KBM-7 (cell line): ENCODE measurements at places on chromosomes 4 and X.
A peak's percentile ranks its signal among the peaks of the same experiment; 100 is the strongest.

- no peak for DNase-seq
Measured at GRCh38 chrX:31271615-31272471, 200.0 kb upstream of the FTHL17 start.

GRCh38 chr4:124266721-124267120, 445.8 kb downstream of the ANKRD50 start:
- DNase-seq, result no peak

DNA sequence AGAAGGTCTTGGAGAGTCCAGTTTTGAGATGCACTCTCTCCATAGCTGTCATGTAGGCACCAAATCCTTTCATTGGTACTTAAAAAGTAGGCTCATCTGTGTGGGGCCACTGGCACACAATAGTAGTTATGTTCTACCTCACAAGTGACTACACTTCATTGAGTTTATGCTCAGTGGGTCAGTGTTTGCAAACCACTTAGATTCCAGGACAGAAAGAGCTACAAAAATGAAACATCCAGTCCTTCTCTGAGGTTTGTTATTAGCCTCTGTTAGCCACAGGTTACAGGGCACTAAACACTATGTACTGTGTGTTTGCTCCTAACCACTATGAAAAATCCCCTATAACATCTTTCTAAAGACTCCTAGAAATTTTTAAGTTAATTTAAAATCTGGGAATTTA, 13.8 kb downstream of the RAB28 start:
- no peak for DNase-seq

- no peak for DNase-seq
Measured at GRCh38 chr4:180947425-180947824, 1295.8 kb upstream of the TENM3 start.

DNA sequence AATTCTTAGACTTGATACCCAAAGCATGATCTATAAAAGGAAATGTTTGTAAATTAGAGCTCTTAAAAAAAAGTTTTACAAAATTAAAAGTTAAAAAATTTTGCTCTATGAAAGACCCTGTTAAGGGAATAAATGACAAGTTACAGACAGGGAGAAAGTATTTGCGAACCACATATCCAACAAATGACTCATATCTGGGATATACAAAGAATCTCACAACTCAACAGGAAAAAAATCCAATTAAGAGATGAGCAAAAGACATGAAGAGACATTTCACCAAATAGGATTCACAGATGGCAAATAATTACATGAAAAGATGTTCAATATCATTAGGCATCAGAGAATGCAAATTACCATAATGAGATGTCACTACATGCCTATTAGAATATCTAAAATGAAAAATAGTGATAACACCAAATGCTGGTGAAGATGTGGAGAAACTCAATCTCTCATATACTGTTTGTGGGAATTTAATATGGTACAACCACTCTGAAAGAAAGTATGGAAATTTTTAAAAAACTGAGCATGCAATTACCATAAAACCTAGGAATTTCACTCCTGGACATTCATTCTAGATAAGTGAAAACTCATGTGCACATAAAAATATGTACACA, 100.8 kb upstream of the EOLA2 start:
- DNase-seq, result no peak

DNA sequence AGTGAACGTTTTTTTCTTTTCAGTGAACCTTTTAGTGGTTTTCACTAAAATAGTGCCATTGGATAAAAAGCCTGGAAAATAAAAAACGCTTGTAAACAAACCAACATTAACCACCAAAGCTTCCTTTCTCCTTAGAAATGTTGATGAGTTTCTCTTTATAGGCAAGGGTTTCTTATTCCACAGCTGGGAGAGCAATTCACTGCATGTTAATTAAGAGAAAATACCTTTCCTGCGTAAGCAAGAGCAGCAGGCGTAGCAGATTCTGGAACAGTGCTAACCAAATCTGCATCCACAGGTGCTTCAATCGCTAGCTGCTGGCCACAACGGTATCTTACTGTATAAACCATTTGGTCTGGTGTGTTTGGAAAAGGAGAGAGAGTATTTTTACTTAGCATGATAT, 13.3 kb upstream of the AASDH start:
- no peak for DNase-seq

- DNase-seq, result peak; percentile 75
Measured at GRCh38 chr4:48268956-48269860, at the start of gene TEC. Gene TEC (minus strand): TSS chr4:48269838. CDS start chr4:48228614, 41,224 bp downstream.

GRCh38 chr4:2136726-2137125, 77.6 kb downstream of the NAT8L start:
- no peak for DNase-seq

DNA sequence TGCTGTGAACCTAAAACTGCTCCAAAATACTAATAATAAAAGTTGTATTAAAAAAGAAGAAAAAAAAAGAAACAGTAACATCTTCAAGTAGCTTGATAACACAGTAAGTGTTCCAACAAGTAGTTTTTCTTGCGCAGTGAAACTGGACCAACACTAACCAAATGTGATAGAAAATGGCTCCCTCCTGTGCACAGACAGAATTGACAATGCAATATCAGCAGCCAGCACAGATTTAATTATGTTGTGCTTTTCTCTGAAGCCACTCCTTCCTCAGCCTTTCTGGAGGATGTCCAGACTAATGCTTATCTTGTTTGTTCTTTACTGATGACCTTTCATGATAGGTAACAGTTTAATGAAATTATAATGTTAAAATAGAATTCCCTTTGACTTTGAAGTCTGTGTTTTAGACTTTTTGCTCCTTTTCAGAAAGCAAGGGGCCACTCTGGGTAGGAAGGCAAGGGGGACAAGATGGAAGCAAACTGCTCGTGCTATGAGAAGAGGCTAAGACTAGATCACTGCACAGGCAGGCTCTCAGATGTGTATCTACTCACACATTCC, 147.1 kb upstream of the RPL34 start:
- DNase-seq, result no peak

DNA sequence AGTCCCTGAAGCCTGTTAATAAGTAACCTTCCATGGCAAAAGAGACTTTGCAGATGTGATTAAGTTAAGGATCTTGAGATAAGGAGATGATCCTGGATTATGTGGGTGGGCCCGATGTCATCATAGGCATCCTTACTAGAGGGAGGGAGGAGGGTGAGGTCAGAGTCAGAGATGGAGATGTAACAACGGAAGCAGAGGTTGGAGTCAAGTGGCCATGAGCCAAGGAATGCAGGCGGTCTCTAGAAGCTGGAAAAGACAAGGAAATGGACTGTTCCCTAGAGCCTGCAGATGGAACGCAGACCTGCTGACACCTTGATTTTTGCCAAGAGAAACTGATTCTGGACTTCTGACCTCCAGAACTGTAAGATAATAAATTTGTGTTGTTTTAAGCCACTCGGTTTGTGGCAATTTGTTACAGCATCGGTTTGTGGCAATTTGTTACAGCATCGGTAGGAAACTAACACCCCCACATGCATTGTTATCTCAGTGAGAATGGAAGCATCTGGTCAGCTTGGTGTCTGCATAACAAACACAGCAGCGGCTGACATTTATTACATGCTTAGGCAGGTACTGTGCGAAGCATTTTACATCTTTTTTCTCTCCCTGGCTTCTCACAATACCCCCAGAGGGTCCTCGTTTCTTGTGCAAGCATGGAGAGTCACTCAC, 55.6 kb downstream of the CLDN34 start:
- no peak for DNase-seq

GRCh38 chr4:126753592-126753991, 879.2 kb upstream of the INTU start:
- DNase-seq, result no peak

- DNase-seq, result no peak
Measured at GRCh38 chrX:63784902-63785707, at the start of gene ARHGEF9. Gene ARHGEF9 (minus strand): TSS chrX:63785214. CDS start chrX:63785145, 69 bp downstream.

DNA sequence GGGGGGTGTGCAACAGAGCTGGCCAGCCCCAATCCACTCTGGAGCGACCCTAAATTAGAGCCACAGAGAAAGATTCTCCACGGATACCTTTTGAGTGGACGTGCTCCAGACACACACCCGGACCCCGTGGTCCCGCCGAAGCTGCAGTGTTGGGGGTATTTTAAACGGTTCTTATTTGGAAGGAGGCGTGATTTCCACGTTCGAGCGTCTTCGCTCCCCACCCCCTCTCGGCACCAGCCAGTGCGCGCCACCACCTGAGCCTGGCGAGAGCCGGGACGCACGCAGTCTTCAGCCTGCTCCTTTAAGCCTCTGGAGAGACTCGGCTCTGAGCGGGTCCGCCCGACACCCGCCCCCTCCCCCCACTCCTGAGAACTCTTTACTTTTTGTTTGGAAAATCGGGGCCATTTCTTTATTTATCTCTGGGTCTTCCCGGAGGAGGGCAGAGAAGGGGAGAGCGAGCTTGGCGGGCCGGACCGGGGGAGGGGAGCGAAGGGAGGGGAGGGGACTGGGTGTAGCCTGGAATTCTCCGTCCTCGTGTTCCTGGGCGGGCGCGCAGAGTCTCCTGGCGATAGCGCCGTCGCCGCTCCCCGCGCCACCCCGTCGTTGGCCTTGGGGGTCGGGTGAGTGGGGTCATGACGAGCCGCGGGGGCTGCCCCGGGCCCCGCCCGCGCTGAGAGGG, 668 bp upstream of the PTCHD1 start:
- no peak for DNase-seq

DNA sequence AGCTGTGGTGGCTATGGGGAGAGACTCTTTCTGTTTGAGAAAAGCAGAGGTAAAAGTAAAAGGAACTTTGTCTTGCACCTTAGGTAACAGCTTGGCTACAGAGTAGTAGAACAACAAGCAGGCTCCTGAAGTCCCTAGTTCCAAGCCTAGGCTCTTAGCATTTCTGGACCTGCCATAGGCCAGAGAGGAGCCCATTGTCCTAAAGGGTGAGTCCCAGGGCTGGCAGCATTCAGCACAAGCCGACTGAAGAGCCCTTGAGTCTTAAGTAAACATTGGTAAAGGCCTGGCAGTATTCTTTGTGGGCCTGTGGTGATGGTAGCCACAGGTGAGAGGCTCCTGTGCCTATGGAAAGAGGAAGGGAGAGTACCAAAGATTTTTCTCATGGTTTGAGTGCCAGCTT, 38.2 kb downstream of the CSN3 start:
- no peak for DNase-seq

DNA sequence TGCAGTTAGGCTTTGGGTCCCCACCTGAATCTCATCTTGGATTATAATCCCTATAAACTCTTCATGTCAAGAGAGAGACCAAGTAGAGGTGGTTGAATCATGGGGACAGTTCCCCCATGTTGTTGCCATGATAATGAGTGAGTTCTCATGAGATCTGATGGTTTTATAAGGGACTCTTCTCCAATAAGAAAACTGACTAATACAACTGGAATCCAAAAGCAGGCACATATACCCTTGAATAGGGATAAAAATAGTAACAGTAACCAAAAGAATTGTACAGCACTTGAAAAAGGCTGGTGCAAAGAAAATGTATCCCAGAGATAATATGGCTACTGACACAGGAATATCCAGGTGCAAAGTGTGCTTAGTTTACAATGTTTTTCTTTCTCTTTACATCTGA, 351.5 kb upstream of the MAD2L1 start:
- DNase-seq, result no peak

GRCh38 chr4:70925899-70926635, 23.9 kb downstream of the MOB1B start:
- no peak for DNase-seq

DNA sequence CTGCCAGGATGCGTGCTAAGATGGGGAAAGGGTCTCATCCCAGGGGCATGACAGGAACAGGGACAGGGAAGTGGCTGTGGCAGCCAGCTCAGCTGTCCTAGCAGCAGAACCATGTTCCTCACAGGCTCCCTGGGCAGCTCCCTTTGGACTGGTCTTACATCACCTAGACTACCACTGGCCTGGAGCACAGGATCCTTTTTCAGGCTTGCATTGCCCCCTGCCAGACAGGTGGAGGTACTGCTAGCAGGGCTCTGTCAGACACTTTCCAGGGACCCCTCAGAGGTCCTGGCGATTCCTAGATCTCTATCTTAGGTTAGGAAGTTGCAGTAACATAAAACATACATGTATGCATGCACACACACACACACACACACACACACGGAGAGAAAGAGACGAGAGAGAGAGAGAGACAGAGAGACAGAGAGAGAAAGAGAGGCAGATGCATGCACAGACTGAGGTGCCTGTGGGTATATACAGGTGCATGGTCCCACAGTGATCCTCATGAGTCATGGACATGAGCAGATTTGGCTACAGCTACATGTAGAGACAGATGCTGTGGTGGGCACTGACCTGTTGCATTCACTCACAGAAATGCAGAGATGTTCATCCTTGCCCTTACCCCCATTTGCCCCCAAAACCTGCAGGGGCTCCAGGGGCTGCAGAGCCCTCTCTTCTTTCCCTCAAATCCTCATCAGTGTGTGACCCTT, 63.6 kb downstream of the STARD8 start:
- peak; percentile 57 for DNase-seq

DNA sequence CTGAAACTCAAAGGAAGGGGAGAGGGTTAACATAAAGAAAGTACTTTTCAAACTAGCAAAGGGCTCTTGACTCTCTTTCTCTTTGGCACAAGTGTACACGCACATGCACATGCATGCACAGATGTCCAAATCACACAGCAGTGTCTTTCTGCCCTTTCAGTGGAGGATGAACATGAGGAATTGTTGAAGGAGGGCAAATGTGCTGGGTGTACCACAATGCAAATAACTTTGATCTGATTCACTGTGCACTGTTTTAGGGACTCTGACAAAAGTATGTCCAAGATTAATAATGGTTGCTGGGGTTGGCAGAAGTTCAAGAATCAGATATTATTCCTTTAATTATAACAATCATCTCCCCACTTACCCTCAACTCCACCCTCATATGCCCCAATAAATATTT, 93.8 kb downstream of the GPC4 start:
- DNase-seq, result no peak

DNA sequence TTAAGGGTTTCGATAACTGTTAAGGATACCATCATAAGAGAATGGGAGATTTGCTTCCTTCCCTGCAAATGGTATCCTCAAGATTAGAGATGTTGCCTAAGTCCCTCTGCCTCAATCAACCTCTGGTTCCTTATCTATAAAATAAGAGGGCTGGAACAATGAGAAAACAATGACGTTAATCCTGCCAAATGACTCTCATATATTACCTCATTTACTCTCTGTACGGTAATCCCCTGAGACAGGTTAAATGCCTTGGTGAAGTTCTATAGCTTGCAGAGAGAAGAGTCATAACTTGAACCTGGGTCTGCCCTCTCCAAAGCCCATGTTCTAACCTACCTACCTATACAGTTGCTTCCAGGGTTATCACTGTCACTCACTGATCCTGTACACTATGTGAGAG, 100.2 kb upstream of the OTUD4 start:
- DNase-seq, result no peak

DNA sequence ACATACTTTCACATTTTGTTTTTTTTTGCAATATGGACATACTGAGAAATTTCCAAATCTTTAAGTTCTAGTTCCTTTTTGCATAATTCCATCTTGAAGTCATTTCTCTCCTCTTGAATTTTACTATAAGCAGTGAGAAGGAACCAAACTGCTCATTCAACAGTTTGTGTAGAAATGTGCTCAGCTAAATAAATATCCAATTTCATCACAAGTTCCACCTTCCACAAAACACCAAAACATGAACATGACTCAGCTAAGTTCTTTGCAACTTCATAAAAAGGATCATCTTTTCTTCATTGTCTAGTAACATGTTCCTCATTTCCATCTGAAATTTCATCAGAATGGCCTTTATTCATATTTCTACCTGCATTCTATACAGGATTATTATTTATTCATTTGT, 77.3 kb upstream of the FGF13 start:
- no peak for DNase-seq
